HCEC 1CT (cell line): ENCODE measurements at places on chromosomes 12 and 14.

DNA sequence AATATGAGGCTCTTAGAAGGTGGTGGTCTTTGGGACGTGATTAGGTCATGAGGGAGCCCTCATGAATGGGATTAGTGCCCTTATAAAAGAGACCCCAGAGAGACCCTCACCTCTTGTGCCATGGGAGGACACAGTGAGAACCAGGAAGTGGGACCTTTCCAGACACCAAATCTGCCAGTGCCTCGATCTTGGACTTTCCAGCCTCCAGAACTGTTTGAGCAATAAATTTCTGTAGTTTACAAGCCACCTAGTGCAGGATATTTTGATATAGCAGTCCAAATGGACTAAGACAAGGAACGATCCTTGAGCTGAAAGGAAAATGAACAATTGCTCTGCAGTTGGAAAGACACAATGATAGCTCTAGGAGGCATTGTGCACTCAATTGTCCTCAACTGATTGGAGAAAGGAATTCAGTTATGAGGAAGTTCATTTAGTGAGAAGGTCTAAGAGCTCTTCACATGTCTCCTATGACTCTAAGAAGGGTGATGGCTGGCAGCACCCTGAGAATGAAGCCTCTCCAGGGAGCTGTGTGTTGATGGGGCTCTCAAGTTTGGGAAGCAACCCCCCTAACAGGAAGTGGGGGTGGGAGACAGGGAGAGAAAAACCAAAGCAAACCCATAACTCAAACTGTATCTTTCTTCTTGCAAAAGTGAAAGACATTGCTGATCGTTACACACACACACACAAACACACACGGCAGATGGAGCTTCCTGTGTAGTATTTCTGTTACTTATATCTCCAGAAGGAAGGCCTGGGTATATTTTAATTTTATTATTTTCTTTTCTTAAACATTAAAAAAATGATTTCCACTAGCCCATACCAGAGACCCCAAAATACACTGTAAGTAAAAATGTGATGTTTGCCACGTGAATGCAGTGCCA lies 21.0 kb downstream of the CHST11 start:
- DNase-seq: no peak

GRCh38 chr12:50302686-50303085 lies 19.4 kb upstream of the LIMA1 start:
- DNase-seq: peak; percentile 91

DNA sequence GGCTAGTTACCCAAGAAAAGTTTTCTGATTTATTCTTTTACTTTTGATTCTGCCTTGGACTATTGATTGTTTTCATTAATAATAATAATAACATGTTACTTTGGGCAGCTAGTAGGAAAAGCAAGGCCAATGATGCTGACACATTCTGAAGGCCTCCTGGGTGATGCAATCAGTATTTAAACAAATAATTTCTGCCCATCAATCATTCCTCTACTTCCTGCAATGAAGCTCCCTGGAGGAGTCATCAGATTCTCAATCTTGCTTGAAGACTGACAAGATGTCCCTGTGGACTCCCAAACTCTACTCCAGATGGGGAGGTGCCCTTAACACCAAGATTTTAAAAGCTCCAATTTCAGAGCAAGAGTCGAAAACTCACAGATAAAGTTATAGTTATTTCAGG lies at the start of gene SPX:
Gene SPX (plus strand): TSS at position 244 of the 400 bp plus-strand sequence. CDS start 177 bp downstream, outside the sequence.
- peak; percentile 61 for DNase-seq

GRCh38 chr12:89975574-89975973 lies 266.9 kb upstream of the ATP2B1 start:
- DNase-seq: no peak

- no peak for DNase-seq
Measured at GRCh38 chr12:28699029-28699428, 450.0 kb upstream of the FAR2 start.

DNA sequence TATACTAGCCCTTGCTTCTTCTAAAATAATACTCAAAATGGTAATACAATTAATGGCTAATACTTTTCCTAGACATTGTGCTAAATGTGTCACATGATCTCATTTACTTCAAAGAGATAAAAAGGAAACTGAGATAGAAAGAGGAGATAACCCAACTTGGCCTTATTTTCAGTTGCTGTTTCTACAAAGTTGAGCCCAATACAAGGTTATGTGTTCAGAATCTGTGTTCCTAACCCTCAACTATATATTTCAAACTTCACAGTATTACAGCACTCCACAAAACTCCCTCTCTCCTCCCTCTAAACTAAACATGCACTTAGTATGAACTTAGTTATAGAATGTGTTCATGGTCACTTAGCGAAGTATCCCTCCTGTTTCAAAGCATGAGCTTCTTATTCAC lies 277.9 kb downstream of the CCER1 start:
- DNase-seq: no peak

GRCh38 chr12:18262514-18262913 lies 1.2 kb downstream of the PIK3C2G start:
- no peak for DNase-seq
